ENCODE measurements at places on chromosomes 13 and 19. TPM values are rescaled to one million over a fixed set of nuclear protein-coding genes. Genes with fewer than 3 reads are reported as not detected.

Gene SPRED3
- polyA plus RNA-seq: 1.4 TPM

DNA sequence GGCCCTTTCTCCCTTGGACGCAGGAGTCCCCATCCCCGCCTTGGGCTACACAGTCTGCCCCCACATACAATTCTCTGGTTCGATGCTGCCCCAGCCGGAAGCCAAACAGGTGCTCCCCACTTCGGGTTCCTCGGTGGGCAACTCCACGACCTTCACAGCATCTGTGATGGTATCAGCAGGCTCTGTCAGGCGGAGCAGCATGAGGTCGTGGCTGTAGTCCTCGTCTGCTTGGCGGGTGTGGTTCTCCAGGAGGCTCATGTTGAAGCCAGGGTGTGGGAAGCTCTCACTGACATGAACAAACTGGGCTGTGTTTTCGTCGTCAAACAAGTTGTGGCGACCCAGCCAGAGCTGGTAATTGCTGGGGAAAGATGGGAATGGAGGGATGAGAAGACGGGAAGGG lies 3.5 kb downstream of the KLK1 start:
- DNase-seq: no peak

- DNase-seq: no peak
Measured at GRCh38 chr13:49315036-49315565, 67.4 kb downstream of the CDADC1 start.

Gene KLF2
- polyA plus RNA-seq: 15.3 TPM

- no peak for DNase-seq
Measured at GRCh38 chr13:67267136-67267535, 37.0 kb upstream of the PCDH9 start.

Gene PTGIR
- 1.7 TPM for polyA plus RNA-seq

- DNase-seq: no peak
Measured at GRCh38 chr13:93899981-93900380, 579.5 kb downstream of the DCT start.

Gene KLK8
- 3.9 TPM for polyA plus RNA-seq

Gene SLC46A3
- 2.0 TPM for polyA plus RNA-seq

Gene LIM2
- polyA plus RNA-seq: 0.18 TPM

- no peak for DNase-seq
Measured at GRCh38 chr13:28421676-28422410, 73.1 kb downstream of the FLT1 start.

Gene CELF5
- 0.96 TPM for polyA plus RNA-seq

DNA sequence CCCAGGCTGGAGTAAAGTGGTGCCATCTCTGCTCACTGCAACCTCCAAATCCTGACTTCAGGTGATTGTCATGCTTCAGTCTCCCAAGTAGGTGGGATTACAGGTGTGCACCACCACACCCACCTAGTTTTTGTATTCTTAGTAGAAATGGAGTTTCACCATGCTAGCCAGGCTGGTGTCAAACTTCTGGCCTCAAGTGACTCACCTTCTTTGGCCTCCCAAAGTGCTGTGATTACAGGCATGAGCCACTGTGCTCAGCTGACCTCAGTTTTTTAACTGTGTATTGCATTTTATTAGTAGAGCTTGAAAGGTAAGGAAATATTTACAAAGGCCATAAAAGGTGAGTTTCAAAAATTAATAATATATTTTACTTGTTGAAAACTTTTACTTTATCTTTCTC lies 2.3 kb downstream of the ZNF726 start:
- DNase-seq: no peak

- no peak for DNase-seq
Measured at GRCh38 chr13:106487129-106487528, 48.3 kb downstream of the EFNB2 start.

DNA sequence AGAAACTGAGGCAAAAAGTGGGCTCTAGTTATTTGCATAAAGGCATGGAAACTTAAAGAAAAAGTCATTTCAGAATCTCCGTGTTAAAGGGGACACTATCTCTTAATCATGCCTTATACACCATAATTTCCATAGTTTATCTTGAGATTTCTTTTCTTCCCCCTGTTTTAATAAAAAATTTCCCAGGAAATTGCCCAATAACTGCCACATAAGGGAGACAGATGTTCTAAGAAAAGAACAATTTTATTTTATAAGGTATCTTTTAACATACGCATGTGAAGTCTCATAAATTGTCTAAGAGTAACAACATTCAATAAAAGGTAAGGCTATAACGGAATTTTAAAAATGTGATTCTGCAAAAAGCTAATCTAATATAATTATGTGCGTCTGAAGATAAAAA lies 371.3 kb downstream of the IRS2 start:
- no peak for DNase-seq

Gene ZNF497
- polyA plus RNA-seq: 4.2 TPM

DNA sequence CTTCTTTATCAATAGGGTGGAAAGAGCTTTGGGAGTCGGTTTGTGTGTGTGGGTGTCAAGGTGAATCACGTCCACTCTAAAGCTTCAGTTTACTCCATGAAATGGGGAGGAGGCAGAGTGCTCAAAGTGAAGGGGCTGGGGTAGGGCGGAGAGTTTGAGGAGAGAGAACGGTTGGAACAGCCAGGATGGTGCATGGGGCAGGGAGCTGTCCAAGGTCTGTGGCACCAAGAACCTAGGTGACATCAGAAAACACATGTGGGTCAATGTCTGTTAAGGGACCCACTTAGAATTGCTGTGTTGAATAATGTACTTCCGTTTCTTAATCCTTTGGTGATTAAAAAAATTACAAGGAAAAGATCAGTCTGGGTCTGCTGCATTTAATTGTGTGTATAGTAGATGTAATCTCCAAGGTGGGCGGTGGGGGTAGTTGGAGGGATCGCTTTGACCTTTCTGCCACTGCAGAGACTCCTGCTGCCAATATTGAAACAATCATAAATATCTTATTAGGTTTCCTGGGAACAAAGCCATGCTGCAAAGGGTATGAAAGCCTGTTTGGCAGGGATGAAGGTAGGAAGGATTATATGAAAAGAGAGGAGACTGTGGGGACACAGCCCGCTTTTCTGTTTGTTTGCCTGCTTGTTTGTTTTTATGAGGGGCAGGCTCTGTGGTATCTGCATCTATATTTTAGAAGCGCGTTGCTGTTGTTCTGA lies 122.3 kb downstream of the ATP8A2 start:
- DNase-seq: no peak

Gene AP1M2
- polyA plus RNA-seq: 35.5 TPM

DNA sequence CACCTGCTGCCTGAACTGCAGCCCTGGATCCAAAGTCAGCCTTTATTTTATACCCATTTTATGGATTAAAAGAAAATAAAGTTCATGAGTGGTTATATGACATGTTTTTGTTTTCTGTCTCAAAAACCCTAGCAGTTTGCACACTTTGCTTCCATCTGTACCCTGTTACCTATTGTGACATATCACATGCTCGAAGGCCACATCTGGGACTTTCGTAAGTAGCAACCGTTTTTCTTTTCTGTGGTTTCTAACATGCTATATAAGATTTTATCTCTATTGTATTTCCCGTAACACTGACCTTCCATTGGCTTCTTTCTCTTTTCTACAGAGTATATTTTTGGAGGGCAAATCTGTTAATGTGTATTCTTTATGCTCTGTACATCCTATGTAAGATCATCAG lies 1007.2 kb downstream of the PCDH9 start:
- no peak for DNase-seq

DNA sequence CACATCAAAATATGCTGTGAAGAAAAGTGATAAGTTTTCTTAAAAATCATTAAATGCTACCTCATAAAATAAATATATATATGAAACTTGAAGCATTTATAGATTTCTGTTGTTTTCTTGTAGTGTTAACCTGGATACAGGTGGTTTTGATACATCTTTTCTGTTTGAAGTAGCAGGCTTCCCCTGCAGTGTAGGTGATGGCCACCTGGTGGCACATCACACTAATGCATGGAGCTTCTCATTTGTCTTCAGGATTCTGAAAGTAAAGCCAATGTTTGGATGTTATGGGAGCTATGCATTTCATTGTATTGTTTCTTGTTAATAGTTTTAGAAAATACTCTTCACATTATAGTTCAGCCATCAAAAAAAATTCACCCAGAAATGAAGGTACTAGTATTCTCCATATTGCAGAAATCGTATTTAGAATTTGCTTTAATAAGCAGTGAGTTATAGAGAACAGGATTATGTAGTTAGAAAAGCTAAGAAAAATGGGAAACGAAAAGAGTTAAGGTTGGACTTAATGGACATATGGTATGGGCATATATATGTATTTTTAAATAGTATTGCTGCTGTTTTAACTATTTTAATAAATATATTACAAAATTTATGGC lies 18.7 kb downstream of the GPR180 start:
- no peak for DNase-seq

GRCh38 chr13:50419331-50419865 lies 404.2 kb downstream of the KCNRG start:
- DNase-seq: no peak

- no peak for DNase-seq
Measured at GRCh38 chr13:49616676-49617065, 11.6 kb upstream of the ARL11 start.

DNA sequence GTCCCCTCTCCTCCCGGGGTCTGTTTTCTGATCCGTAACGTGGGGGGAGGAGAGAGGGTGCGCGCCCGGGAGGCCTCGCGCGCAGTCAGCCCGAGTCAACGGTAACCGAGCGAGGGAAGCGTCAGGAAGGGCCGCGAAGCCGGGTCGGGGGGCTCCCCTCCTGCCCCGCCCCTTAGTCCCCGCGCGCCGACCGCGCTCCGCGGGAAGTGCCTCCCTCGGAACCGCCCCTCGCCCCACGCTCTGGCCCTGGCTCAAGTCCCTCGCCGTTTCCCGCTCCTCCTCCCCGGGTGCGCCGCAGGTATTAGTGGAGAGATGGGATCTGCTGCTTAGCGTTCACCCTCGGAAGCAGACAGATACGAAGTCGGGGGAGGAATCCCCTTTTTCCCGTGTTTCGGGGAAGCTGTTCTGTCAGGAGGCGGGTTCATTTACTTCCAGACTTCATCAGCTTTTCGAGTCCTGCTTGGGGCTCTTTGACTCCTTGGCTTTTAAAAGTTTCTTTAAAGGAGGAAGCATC lies 770 bp downstream of the HNRNPM start:
- DNase-seq: no peak

Gene NLRP9
- 0.17 TPM for polyA plus RNA-seq

DNA sequence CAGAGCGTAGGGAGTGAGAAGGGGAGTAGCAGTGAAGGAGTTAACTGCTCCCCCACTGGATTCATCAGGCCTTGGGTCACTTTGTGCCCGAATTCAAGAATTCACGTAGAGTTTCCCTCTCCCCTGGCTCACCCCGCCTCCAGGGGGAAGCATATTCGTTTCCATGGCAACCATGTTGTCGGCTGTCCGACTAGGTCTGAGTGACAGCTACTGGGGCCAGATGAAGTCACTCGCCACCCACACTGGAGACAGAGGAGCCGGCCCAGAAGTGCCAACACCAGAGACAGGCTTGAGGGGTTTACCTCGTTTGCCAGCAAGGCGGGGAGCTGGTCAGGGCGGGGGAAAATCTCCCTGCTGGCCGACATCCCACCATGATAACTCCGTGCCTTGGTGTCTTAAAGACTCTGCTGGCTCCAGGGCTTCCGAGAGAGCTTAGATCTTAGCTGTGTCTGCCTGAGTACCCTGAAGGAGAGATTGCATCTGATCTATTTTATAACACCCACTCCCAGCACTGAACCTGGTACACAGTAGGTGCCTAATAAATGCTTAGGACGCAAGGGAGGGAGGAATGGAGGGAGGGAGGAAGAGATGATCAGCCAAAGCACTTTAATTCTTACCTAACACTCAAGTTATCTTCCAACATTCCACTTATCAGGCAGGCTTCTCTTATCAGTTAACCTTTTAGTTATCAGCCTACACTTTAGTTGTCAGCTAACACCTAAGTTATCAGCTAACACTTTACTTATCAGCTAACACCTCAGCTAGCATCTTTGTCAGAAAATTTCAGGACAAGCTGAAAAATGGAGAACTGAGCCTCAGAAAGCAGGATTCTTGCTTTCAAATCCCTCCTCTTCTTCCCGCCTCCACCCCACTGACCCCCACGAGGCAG lies 57.2 kb upstream of the ZNRF4 start:
- DNase-seq: no peak

Gene RNF225
- polyA plus RNA-seq: not detected

- no peak for DNase-seq
Measured at GRCh38 chr13:66407128-66407527, 823.0 kb downstream of the PCDH9 start.

GRCh38 chr19:39362682-39363657 lies 20.7 kb downstream of the SAMD4B start:
- no peak for DNase-seq

Gene CD37
- 53.3 TPM for polyA plus RNA-seq

DNA sequence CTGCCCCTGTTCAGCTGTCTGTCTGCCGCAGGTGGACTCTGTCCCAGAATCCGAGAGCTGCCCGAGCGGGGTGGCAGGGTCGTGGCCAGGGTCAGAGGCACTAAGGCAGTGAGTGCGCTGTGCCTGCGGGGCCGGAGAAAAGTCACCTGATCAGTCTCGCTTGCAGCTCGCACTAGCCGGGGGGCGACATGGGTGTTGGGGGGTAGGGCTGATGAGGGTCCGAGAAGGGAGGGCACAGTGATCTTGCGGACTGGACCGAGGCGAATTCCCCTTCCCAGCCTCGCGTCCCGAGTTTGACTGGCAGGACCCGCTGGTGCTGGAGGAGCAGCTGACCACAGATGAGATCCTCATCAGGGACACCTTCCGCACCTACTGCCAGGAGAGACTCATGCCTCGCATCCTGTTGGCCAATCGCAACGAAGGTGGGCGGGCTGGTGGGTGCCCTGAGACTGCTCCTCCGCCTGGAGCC lies 627 bp downstream of the GCDH start:
- no peak for DNase-seq

- DNase-seq: no peak
Measured at GRCh38 chr13:74461011-74461410, 326.8 kb upstream of the KLF12 start.

- no peak for DNase-seq
Measured at GRCh38 chr19:55613930-55614710, 8.7 kb downstream of the ZNF865 start.

- DNase-seq: no peak
Measured at GRCh38 chr19:8212212-8212611, 3.0 kb downstream of the CERS4 start.

- DNase-seq: no peak
Measured at GRCh38 chr19:35053667-35054293, 12.3 kb downstream of the HPN start.

- no peak for DNase-seq
Measured at GRCh38 chr13:94588541-94588940, 7.4 kb downstream of the TGDS start.

DNA sequence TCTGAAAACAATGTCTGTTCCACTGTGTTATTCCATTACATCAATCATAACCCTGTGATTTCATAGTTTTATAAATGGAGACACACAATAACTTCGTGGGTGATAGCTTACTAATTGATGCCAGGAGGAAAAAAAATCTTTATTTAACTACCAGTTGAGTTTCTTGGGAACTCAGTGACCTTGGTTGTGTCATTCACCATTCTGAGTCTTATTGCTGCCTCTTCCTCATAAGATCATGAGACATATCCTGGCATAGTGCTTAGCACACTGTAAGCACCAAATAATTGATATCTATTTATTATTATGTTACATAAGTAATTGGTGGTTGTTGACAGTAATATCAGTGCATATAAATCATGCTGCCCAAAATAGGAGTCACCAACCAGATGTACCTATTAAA lies 39.1 kb upstream of the SIN3B start:
- DNase-seq: no peak

Gene KLF16
- 4.5 TPM for polyA plus RNA-seq
